Activated CD4-positive, alpha-beta T cell treated with anti-CD3 and anti-CD28 coated beads, Interleukin-2, amount 50 U/mL, for 24 hours (primary cell): ENCODE measurements at places on chromosomes 2 and 18.

DNA sequence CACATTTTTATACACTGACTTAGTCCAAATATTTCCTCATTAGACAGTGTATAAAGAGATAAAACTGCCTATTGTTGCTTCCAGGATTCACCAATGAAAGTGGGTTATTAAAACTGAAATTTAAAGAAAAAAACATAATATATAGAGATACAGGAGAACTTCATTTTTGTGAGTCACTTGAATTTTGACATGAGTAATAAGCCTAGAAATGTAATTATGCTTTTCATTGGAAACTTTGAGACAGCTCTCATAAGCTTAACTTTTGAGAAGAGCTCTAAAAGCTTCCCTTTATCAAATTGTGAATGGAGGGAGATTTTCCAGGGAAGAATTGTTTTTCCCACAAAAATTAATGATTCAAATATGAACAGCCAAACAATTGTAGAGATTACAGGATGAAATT, 14.1 kb downstream of the DYNC2LI1 start:
- no peak for DNase-seq

DNA sequence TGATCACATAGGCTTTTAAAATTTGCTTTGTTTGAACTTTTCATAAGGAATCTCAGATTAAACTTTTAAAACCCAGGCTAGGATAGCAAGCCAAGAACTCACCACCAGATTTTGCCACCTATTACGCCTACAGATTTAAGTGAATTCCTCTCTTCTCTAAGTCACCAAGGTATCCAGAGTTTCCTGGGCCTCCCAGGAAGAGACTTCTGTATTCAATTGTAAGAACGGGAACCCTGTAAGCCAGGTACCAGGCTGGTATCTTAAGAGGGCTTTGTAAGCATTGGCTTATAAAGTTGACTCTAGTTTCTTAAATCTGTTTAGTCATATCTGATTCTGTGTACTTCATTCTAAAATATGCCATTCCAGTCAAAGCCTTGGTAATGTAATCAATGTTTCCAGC, 285.1 kb downstream of the MBD5 start:
- DNase-seq, result no peak

DNA sequence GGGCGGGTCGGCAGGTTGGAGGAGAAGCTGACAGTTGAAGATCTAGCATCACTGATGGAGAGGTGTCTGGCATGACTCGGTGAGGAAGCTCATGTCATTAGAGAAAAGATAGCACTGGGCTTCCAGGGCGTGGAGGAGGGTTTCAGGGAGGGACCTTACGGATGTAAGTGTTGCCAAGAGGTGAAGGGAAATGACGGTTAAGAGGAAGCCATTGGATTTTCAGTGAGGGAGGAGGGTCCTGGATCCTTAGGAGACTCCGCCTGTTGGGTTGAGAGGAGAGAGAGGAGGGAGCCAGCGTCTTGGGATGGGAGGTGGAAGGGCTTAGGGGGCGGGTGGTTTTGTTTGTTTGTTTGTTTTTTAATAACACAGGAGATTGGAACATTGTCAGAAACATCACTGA, 103.2 kb downstream of the WDSUB1 start:
- DNase-seq, result no peak

DNA sequence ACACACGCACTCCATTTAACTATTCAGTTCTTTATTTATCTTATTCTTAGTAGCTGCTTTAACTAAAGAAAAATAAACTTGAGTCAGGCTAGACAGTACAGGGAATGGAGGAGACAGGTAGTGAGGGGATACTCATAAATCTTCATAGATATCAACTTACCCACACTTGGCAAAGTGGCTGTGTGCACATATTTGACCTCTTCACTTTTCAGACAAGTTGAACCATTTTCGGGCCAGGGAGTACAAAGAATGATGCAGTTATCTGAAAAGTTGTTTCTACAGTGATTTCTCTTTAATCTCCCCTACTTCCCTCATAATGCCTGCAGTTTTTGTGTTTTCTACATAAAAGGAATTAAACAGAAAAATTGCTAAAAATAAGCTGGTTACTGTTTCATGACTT, 307.5 kb downstream of the GULP1 start:
- no peak for DNase-seq

DNA sequence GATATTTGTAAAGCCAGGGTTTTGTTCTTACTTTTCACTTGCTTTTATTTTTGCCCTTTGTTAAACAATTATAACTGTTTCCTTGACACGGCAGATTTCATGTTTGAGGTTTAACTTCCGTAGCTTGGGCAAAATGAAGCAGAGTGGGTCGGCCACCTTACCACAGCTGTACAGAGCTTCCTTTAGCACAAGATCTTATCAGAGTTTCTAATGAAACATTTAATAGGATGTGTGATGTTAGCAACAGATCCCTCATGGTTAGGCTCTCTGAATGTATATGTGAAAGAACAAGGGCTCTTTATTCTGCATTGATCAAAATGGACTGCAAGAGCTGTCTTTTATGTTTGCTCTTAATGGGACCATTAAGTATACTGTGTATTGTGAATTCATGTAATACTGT, 22.3 kb downstream of the RNF125 start:
- no peak for DNase-seq

GRCh38 chr18:48468151-48468550, 59.0 kb upstream of the ZBTB7C start:
- no peak for DNase-seq

GRCh38 chr2:156573710-156574109, 137.5 kb downstream of the GPD2 start:
- DNase-seq, result no peak

- no peak for DNase-seq
These were observed 314.6 kb upstream of the VWC2L start for GRCh38 chr2:214096208-214096715.
